ENCODE measurements at places on chromosomes 6 and 20. TPM values are rescaled to one million over a fixed set of nuclear protein-coding genes. Genes with fewer than 3 reads are reported as not detected.

The FLRT3 gene
- total RNA-seq, result 3.0 TPM

The SLC32A1 gene
- total RNA-seq, result not detected

The TCF21 gene
- 0.72 TPM for total RNA-seq

The FAXC gene
- total RNA-seq, result 1.6 TPM

The AK9 gene
- total RNA-seq, result 2.1 TPM

Data from esophagus mucosa (tissue), 1 donor.